ENCODE measurements at places on chromosomes 1 and 21.

- no peak for DNase-seq
These were observed 305.5 kb upstream of the DUSP10 start for GRCh38 chr1:222047366-222047765.

DNA sequence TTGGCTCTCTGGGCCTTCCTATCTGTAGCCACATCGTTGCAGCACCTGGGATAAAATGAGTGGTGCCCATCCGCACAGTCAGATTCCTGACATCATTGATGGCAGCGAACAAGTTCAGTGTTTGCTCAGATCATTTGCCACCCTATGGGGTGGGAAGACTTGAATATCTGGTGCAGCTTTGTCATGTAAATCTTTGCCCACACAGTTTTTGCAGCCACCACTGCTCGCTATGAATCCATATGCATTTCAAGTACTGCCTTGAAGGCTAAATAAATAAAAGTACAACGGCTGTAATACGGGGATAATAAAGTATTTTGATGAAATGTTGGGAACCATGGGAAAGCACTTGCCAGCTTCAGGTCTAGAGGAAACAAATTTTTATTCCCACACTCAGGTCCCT, 56.3 kb upstream of the COA6 start:
- no peak for DNase-seq

GRCh38 chr21:38979271-38980121, 173.8 kb downstream of the ETS2 start:
- no peak for DNase-seq

GRCh38 chr1:7379441-7379971, 391.6 kb upstream of the VAMP3 start:
- DNase-seq = no peak

DNA sequence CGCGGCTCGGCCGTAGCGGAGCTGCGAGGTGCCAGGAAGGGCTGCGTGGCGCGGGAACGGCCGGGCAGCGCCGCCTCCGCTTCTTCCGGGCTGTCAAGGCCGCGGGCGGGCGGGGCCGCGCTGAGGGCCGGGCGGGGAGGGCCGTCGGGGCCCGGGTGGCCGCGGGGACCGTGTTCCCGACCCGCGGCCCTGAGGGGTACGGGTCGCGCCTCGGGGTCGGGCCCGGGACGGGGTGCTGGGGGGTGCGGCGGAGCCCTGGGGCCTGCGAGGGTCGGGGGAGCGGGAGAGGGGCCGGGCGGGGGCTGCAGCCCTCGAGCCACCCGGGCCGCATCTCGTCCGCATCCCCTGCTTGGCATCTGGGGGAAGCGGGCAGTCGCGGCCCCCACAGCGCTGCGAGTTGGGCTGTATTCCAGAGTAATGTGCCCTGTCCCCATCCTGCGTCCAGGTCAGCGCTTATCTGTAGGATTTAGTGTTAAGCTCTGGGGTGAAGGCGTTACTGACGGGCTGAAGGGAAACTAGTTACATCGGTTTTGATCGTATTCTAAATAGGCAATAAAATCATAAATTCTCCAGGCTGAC, 379 bp downstream of the RER1 start:
- DNase-seq = no peak

GRCh38 chr1:15405106-15405850, 4.4 kb upstream of the EFHD2 start:
- DNase-seq = no peak

GRCh38 chr1:50257940-50258685, 149.4 kb downstream of the ELAVL4 start:
- no peak for DNase-seq

GRCh38 chr1:53654216-53655210, 84.5 kb downstream of the GLIS1 start:
- DNase-seq = no peak

DNA sequence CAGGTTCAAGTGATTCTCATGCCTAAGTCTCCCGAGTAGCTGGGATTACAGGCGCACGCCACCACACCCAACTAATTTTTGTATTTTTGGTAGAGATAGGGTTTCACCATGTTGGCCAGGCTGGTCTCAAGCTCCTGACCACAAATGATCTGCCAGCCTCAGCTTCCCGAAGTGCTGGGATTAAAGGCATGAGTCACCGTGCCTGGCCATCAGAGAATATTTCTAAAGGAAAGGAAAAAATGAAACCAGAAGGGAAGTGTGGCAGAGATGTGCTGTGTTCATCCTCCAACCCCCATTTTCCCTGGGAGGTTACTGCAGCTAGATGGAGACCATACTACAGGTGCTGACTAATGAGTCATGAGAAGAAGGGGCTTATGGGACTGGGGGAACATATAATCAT, 964.1 kb downstream of the TTLL7 start:
- DNase-seq = no peak

DNA sequence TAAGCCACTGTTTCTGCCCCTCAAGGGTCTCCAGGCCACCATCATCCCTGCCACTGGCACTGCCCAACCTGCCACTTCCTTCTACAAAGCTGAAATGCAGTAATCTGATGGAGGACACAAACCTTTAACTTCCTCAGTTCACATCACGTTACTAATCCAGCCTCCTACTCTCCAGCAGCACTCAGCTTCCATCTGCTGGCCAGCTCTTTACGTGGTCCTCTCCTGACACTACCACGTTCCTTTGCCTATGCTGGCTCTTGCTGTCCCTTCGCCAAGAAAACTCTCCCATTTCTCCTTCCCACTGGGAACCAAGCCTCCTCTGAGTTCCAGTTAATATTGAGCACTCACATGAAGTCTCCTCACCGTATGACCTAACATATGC, 124.0 kb downstream of the EDEM3 start:
- DNase-seq = no peak

Data from activated T-helper 1 cell treated with Interleukin-2 at 50 U/mL for 16 hours (primary cell).